Fibroblast of mammary gland (primary cell): ENCODE measurements at places on chromosomes 12 and 14.

DNA sequence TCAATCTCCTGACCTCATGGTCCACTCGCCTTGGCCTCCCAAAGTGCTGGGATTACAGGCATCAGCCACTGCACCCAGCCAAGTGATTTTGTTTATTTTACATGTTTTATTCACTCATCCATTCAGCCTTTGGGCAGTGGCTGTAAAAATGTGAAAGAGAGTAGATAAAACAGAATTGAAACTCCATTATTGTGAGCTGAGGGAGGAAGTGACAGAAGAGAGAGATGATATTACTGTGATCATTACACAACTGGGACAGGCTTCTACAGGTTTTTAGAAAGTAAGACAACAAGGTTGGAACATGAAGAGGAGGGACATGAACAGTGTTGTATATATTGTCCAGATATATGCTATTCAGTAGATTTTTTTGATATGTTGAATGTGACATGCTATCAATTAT lies 25.0 kb downstream of the CREBL2 start:
- DNase-seq = no peak

GRCh38 chr14:24735984-24736630 lies 102.1 kb upstream of the GZMB start:
- DNase-seq = no peak

GRCh38 chr12:121186826-121187225 lies 23.1 kb upstream of the P2RX4 start:
- DNase-seq = no peak

DNA sequence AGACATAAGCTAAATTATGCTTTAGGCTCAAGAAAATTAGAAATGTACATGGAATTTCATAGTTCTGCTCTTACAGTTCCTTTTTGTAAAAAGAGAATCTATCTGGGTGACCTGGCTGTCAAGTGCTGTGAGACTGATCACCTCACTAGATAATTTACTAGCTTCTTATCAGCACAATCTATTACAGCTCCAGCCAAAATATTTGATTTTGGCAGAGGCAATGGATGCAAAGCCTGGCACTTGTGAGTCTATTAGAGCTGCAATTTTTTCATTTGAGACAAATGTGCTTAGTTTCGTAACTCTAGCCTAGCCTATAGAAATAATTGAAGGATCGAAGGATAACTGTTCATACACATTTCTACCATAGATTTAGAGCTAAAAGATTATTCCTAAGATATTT lies 927.5 kb downstream of the SLC6A15 start:
- no peak for DNase-seq

GRCh38 chr12:54383041-54383609 lies 1.4 kb downstream of the ZNF385A start:
- peak; percentile 99 for DNase-seq

GRCh38 chr14:69682136-69682535 lies 70.7 kb downstream of the SUSD6 start:
- no peak for DNase-seq

DNA sequence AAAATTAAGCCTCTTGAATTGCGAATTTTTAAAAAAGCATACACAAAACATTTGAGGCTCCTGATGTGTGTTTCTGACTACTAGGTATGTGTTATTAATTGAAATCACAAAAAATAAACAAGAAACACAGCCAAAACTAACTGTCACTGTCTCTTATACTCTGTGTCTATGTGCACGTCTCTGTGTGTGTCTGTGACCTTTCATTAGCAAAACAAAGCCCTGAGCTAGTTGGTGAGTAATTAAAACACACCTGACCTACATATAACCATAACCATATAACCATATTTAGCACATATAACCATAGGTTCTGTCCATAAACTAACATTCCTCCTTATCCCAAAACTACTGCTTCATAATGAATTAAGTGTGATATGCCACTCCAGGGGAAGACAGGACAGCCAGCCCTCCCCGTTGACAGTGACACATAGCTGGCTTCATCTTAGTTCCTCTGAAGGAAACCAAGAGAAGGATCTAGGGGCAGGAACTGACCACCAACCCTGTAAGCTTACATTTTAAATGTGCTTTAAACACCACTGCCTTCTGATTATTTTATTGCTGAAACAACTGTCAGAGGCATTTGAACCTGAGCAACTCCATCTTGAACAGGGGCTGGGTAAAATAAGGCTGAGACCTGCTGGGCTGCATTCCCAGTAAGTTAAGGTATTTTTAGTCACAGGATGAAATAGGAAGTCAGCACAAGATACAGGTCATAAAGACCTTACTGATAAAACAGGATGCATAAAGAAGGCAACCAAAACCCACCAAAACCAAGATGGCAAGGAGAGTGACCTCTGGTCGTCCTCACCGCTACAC lies 106.7 kb downstream of the PPP2R5E start:
- DNase-seq = no peak

- DNase-seq = no peak
Measured at GRCh38 chr14:40838601-40839000, 768.1 kb upstream of the LRFN5 start.

DNA sequence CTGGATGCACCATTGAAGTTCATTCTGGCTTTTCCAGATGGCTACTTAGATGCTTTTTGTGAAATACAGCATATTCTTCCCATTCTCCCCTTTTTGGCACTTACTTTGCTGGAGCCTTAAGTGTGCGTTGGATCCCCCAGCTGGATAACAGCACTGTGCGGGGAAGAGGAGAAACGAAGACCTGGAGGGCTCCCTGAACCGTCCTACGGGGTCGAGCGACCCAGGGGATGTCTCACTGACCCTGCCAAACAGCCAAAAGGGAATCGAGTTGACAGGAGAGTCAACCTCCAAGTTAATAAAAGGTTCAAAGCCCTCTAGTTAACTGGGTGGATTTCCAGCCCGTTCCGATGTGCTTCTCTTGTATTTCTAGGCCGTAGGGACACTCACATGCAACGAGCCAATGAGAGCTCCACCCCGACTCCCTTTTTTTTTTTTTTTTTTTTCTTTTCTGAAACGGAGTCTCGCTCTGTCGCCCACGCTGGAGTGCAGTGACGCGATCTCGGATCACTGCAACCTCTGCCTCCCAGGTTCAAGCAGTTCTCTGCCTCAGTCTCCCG lies 1.0 kb upstream of the CAMKK2 start:
- DNase-seq = peak; percentile 67

- peak; percentile 49 for DNase-seq
Measured at GRCh38 chr14:78697341-78697740, 527.2 kb downstream of the NRXN3 start.

DNA sequence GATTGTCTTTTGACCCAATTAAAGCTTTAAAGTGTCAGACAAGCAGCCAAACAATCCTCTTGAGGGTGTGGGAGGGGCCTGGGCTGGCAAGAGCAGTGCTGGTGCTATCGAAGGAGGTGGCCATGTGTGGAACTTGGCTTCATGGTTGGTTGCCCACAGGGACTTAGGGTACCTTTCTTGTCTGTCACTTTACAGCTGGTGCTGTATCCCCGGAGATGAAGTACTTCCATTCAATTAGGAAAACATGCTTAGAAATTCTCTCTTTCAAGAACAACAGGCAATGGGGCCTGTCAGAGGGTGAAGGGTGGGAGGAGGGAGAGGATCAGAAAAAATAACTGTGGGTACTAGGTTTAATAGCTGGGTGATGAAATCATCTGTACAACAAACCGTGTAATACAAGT lies 86.5 kb downstream of the DAAM1 start:
- DNase-seq = no peak

DNA sequence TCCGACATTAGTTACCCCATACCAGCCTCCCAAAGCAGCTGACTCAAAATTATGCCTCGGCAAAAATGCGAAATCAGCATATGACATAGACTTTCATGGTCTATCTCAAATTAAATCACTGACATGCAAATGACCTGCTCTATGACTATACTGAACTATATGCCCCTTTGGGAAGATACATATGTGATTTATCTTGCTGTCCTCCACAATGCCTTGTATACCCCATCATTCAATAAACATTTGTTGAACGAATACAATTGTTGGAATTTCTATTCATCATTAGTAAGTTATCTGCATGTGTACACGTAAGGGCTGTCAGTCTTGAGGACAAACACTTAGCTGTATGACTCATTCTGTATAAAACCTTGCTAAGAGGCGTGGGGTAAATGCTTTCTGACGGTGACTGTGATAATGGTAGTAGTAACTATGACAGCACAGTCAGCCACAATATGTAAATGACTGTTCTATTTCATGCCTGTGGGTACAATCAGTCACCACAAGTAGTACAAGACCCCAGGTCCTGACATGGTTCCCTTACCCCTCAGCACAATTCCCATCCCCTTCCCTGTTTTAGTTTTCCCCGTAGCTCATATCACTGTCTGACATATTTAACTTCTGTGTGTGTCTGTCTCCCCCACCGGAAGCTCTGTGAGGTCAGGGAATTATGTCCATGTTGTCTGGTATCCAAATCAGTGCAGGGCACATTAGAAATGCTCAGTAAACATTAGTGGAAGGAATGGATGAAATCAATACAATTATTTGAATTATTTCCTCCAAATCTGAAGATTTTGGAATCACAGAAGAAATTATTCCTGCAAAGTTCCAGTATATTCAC lies 42.8 kb downstream of the STXBP6 start:
- peak; percentile 90 for DNase-seq

DNA sequence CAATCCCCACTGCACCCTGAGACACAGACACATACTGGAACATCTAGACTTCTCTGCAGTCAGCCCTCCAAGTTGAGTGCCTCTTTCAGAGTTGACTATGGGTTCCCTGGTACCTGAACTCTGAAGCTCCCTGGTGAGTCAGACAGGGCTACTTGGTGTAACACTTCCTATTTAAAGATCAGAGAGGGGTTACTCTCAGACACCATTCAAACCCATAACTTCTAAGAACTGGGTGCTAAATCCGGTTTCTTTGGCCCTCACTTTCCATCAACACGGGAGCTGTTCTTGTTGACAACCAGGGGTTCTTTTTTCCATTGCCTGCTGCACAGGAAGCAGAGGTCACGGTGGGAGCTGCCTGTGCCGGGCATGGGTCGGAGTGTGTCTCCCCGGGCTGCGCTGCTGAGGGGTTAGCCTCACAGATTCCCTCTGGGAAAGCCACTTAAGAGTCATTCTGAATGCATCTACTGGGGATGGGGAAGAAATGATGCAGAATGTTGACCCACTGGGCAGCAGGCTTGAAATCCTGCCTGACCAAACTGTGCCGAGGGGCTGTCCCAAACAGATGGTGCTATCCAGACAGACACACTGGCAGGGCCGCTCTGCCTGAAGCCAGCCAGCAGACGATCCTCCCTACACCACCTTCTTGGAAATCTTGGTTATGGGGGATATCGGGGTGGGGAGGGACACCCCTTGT lies 74.1 kb downstream of the PITPNM2 start:
- no peak for DNase-seq
